Activated CD8-positive, alpha-beta T cell treated with anti-CD3 and anti-CD28 coated beads for 36 hours (primary cell): ENCODE measurements at places on chromosomes 2 and 18. TPM values are rescaled to one million over a fixed set of nuclear protein-coding genes. Genes with fewer than 3 reads are reported as not detected.
A peak's percentile ranks its signal among the peaks of the same experiment; 100 is the strongest.

The TRIM43 gene
- not detected for total RNA-seq

The TCF7L1 gene
- not detected for total RNA-seq

The PLCL1 gene
- total RNA-seq = 0.68 TPM

The DUSP19 gene
- total RNA-seq = 2.1 TPM

The C2orf81 gene
- 3.9 TPM for total RNA-seq

The TMEM178A gene
- total RNA-seq = 0.31 TPM

The UGT1A1 gene
- total RNA-seq = not detected

The FBXO48 gene
- 1.4 TPM for total RNA-seq

The CYP27A1 gene
- total RNA-seq = 0.14 TPM

The UGT1A4 gene
- total RNA-seq = not detected

DNA sequence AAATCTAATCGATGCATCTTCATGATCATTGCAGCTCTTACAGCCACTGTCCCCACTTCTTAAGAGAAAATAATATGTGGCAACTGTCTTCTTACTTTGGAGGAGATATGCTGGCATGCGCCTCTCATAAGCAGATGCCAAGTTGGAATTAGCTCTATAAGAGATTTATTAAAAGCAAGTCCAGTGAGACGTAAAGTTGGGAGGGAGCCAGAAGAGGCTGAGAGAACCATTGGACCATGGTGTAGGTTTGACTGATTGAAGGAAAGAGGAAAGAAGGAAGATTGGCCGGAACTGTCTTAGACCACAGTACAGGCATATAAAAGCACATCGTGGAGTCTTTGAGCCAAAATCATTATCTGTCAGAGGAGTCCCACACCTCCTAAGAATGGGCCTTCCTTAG lies 265.7 kb upstream of the ZC3H15 start:
- no peak for DNase-seq

GRCh38 chr2:162992828-162993227 lies 154.3 kb upstream of the KCNH7 start:
- DNase-seq = no peak

DNA sequence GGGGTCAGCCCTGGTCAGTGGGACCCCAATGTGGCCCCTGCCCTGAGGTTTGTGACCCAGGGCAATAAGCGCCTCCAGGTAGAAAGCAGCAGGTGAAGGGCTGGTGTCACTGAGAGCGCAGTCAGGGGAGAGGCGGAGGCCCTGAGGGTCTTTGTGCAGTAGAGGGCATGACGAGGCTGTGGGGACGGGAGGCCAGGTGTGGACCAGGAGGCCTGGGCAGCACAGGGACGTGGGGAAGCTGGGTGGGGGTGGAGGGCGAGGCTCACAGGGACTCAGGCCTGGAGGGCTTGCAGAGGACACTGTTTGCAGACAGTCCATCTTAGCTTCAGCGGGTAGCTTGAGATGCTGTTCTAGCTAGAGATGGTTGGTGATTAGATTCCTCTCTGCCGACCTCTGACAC lies 32.0 kb downstream of the TRAF3IP1 start:
- no peak for DNase-seq

DNA sequence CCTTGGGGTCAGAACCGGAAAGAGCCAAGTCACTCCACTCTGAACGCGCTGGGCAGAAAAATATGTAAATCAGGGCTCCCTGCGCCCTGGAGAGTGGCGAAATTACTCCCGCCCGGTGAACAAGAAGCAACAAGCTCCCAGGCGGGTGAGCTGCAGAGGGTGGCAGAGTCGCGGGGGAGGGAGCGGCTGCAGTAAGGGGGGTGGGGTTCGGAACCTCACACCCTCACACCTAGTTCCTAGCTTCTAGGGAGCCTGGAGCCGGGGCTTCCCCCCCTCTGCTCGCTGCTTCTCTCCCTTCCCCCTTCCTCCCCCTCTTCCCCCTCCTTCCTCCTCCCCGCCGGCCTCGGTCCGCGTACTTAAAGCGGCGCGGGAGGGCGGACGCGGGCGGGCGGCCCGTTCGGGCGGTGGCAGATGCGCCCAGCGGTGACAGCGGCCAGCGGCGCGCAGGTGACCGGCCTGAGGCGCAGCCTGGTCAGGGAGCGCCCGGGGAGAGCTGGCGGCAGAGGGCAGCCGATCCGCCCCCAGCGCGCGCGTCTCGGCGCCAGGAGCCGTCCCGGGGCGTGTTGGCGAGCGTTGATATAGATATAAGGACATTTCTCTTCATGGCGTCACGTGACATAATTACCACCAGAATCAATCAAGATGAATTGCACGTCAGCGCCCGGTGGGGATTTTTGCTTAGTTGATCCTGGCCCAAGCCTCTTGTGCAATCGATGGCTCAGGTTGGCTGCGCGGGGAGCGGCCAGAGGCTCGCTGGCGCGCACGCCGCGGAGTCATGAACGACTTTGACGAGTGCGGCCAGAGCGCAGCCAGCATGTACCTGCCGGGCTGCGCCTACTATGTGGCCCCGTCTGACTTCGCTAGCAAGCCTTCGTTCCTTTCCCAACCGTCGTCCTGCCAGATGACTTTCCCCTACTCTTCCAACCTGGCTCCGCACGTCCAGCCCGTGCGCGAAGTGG lies at the start of gene HOXD11:
Gene HOXD11, plus strand, starts transcription at position 700 of the 959 bp plus-strand sequence. Its CDS starts 76 bp downstream, at position 776.
- peak; percentile 51 for DNase-seq

GRCh38 chr2:200850512-200851256 lies 13.8 kb downstream of the CLK1 start:
- no peak for DNase-seq

- DNase-seq = no peak
Observed at GRCh38 chr2:229927817-229928321, 5.6 kb downstream of the FBXO36 start.

DNA sequence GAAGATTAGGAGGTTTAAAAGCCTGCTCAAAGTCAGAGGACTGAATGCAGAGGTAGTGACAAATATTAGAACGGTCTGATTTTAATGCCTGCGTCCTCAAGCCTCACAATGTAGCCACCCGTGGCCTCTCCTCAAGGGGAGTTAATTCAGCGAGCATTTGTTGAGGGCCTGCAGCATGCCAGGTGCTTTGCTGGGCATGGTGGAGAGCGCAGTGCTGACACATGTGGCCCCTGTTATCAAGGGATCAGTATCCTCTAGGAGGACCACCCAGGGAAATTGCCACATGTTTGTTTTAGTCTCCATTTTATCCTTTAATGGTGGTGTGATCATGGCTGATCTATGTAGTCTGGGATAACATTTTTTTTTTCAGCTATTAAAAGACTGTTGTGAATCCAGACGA lies 19.2 kb downstream of the PMAIP1 start:
- no peak for DNase-seq

DNA sequence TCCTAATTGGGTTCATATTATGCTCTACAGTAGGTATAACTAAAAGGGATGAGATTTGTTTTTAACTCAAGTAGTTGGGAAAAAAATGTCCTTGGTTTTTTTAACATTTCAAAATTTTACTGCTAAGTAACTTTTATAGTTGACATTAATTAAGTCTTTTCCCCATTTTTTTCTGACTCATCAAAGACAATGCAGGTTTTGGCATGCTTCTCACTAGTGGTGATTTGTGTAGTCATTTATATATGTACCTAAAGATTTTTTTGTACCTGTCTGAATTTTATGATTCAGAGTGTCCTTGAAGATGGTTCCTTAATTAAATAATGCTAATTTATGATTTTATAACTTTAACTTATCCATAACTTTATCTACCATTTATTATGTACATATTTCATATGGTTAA lies 882.3 kb upstream of the TMEFF2 start:
- no peak for DNase-seq

DNA sequence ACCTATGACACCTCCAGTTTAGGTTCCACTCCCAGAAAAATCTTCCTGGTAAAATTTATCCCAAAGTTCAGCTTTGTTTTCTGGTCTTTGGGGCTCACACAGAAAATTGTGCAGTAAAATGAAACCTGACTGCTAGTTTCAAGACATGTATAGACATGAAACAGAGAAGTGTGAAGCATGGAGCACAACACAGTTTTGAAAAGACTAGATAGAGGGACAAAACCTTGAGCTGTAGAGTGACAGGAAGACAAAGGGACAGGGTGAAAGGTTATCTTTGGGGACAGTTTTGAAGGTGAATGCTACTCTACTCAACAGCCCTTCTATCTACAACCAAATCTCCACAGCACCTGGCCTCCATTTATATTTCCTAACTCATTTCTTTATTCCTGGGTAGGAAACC lies 352.6 kb downstream of the RBM43 start:
- DNase-seq = no peak

- DNase-seq = no peak
Observed at GRCh38 chr18:4573735-4574134, 118.6 kb upstream of the DLGAP1 start.

GRCh38 chr18:63062246-63062645 lies 257.3 kb downstream of the BCL2 start:
- no peak for DNase-seq

GRCh38 chr2:237341872-237342271 lies 72.1 kb downstream of the COL6A3 start:
- DNase-seq = no peak

DNA sequence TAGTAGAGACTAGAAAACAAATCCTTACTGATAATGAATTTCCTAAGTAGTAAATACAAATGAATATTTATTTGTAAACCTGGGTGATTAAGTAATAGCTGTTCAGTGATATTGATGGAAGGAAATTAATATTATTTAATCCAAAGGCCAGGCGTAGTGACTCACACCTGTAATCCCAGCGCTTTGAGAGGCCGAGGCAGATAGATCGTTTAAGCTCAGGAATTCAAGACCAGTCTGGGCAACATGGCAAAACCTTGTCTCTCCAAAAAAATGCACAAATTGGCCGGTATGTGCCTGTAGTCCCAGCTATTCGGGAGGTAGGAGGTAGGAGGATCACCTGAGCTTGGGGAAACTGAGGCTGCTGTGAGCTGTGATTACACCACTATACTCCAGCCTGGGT lies 228.2 kb downstream of the NEDD4L start:
- DNase-seq = no peak

DNA sequence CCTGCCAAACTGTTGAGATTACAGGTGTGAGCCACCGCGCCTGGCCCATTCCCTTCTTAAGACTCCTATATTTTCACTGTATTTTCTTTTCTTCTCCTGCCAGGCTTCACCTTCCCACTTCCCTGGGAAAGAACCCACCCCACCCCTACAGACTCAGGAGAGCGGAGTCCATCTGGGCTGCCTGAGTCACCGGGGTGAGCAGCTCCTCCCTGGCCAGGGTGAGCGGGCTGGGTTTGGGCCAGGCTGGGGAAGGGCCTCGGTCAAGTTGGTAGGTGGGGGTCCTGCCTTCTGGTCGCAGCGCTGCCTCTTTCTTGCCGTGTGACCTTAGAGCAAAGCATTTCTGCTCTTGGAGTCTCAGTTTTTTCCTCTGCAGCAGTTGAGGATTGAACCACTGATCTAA lies 2.1 kb upstream of the GAREM2 start:
- no peak for DNase-seq

DNA sequence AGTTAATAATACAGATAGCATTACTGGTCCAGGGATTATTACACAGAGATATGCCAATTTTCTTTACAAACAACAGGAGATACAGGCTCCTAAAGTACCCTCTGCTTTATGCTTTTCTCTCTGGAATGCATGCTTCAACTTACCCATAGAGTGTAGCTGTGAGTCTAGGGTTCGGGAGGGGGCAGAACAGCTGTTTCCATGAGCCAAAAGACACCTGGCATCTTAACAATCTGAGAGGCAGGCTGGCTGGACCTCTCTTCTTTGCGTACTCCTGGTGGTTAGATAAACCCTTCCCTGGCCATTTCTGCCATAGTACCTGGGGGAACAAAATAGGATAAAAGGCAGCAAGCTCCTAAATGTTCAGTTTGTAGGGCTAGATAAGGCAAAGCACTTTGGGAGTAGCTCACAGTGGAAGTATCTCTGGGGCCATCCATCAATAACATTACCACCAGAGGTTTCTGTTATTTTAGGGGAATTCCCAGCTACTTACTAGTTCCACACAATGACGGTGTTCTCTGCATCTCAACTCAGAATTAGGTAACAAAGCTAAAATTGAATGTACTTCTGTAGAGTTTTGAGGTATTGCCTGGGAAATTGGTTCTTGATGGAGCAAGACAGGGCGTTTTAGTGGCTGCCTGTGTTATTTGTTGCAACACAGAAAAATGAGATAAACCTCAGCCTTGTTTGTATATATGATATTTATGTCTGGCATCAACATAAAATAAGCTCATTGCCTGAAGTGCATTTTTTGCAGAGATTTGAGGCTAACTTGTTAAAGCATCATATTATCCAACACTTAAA lies 6.2 kb upstream of the CCDC85A start:
- DNase-seq = no peak

DNA sequence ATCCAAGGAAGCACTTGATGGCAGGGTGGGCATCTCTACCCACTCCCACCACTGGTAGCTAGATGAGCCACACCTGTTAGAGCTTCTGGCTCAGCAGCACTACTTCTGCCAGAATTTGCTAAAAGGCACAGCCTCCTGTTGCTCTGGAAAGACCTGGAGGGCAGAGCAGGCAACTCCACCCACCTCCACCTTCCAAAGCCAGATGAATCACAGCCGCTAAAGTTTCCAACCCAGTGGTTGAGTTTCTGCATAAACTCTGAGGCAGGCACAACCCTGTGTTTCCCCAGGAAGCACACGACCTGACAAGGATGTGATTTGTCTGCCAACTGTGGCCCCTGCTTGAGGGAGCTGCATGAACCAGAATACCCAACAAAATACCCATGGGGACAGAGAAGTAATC lies 111.6 kb upstream of the GCFC2 start:
- DNase-seq = no peak

- DNase-seq = no peak
Observed at GRCh38 chr2:224860786-224861185, 144.6 kb upstream of the CCDC195 start.

GRCh38 chr2:86370579-86370978 lies 33.2 kb upstream of the REEP1 start:
- DNase-seq = no peak

- DNase-seq = no peak
Observed at GRCh38 chr2:20444101-20444992, 2.5 kb upstream of the RHOB start.

- no peak for DNase-seq
Observed at GRCh38 chr18:7224198-7224597, 6.7 kb upstream of the LRRC30 start.

GRCh38 chr2:190528521-190529001 lies 6.0 kb downstream of the NEMP2 start:
- no peak for DNase-seq

DNA sequence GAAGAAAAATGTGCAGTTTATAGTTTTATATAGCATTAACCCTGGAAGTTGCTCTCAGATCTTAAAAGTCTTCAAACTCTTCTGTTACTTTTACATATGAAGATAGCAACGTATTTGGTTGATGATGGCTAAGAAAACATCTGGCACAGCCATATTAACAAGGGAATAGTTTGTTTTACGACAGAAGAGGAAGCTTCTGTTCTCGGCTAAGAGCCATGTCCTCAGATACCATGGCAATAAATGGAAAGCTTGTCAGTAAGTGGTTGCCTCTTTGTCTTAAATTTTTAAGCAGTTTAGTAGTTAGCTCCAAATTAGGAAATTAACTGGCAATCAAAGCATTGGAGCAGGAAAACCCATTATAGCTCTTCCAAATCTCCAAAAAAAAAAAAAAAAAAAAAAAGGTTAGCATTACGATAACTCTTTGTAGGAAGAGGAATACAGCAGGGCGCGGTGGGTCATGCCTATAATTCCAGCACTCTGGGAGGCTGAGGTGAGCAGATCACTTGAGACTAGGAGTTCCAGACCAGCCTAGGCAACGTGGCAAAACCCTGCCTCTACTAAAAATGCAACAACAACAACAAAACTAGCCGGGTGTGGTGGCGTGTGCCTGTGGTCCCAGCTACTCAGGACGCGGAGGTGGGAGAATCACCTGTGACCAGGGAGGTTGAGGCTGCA lies 4.5 kb upstream of the STON1 start:
- no peak for DNase-seq
